ENCODE measurements at places on chromosomes 13 and 19.

- peak; percentile 80 for DNase-seq
Observed at GRCh38 chr19:49677901-49678674, 1.0 kb downstream of the PRMT1 start.

- no peak for DNase-seq
Observed at GRCh38 chr19:15445807-15446376, 3.9 kb downstream of the WIZ start.

DNA sequence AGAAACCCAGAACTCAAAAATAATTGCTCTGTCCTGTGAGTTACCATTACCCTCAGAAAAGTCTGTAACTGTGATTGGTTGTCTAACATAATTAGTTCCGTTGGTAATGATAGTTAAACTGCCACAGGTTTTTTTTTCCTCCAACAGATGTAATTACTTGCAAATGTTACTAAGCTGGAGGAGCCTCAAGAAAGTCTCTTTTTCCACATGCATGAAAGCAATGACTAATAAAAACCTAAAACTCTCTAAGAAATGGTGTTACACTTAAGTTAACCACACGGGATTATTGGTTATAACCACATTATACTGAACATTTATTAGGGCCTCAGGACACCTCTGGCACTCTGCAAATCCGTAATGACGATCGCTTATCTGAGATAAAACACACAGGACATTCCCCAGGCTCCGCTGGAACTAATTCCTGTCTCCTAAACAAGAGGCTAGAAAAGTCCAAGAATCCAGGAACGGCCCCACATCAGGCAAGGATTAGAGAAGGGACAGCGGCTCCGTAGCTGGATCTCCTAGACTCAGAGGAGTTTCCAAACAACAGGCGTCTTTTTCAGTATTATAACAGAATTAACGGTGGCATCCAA is 753 bp downstream of the ZNF235 start:
- DNase-seq, result no peak

GRCh38 chr13:43272851-43273250 is 249.5 kb downstream of the DNAJC15 start:
- no peak for DNase-seq

DNA sequence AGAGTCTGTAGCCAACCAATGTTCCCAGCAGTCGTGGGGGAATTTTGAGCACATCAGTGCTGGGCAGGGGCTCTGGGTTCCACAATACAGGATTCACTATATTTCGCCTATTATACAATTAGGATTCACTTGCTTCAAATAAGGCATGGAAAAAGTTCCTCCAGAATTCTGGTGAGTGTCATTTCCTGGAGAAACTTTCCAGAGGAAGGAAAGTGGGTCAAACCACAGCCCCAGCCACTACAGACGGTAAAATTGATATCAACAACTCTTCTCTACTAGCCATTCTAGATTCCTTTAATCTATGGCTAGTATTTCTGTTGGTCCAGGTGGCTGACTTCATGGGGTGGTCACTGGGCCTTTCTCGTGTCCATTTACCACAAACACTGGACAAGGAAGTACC is 10.5 kb downstream of the MYCBP2 start:
- DNase-seq, result no peak

GRCh38 chr19:56974556-56975207 is 134.2 kb upstream of the PEG3 start:
- DNase-seq, result no peak

DNA sequence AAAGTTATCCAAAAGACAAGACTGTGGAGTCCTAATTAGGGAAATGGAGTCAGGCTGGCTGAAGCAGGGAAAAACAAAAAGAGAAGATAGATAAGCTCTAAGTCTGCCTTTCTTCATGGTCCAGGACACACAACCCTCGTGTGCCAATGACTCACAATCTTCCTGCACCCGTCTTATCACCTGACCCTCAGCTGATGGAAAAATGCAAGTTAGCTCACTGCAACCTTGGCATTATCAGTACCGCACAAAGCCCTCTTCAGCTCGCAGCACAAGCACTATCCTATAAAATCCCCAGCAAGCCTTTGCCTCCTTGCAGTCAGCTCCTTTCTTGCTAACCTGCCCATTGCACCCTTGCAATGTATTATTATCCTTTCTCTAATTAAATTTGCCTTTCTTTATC is 4.3 kb downstream of the OR7A5 start:
- no peak for DNase-seq

DNA sequence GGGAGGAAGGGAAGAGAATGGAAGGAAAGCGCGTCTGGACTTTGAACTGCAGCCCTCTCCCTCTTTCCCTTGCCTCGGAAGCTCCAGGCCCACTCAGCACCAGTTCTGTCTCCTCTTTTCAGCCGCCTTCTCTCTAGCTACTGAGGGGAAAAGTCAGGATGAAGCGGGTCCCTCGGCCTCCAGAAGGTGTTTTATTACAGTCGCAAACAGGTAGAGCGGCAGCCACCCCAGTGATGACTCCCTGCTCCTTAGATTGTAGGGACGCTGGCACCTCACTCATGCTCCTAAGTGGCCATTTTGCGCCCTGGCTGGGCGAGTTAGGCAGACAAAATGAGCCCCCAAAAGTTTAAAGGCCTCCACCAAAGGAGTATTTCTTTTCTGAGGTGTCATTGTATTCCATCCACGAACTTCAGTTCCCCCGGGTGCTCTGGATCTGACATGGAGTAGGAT is 954 bp upstream of the STK24 start:
- no peak for DNase-seq

GRCh38 chr13:112248862-112249592 is 127.1 kb upstream of the SPACA7 start:
- DNase-seq, result no peak

GRCh38 chr19:6423499-6424194 is 964 bp downstream of the KHSRP start:
- no peak for DNase-seq

DNA sequence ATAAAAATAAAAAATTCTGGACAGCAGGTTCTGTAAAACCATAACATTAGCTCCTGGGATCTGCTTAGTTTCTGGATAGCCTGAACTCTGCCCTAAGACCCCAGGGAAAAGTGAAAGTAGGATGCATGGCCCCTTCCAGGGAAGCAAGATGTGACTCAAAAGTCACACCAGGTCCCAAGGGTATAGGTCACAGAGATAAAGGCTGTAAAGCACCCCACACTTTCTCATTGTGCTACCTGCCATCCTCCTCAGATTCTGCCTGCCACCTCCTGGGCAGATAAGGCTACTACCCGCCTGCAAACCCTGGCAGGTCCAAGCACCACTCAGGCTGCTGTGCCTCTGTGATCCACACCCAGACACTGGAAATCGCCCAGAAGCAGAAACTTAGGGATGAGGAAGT is 20.6 kb downstream of the FFAR2 start:
- DNase-seq, result peak; percentile 17

- no peak for DNase-seq
Observed at GRCh38 chr13:99585609-99586008, 84.3 kb downstream of the TM9SF2 start.

DNA sequence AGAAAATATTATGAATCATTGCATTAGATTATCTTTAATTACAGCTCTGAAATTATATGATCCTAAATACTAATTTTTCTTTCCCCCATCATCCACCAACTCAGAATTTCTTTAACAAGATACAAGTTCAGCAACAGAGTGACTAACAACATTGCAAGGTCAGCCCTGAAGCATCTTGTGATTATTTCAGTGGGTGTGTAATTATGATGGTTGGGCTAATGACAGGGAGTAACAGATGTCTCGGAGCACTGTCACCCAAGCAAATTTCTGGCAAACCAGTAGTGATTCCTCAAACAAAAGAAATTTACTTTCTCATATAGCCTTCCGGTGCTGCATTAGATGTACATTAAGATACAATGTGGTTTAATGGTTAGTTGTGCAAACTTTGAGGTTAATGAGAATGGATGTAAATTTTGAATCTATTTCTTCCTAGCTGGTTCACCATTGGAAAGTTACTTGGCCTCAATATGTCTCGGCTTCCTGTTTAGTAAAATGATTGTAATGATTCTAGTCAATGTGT is 238.9 kb downstream of the ITGBL1 start:
- DNase-seq, result no peak

DNA sequence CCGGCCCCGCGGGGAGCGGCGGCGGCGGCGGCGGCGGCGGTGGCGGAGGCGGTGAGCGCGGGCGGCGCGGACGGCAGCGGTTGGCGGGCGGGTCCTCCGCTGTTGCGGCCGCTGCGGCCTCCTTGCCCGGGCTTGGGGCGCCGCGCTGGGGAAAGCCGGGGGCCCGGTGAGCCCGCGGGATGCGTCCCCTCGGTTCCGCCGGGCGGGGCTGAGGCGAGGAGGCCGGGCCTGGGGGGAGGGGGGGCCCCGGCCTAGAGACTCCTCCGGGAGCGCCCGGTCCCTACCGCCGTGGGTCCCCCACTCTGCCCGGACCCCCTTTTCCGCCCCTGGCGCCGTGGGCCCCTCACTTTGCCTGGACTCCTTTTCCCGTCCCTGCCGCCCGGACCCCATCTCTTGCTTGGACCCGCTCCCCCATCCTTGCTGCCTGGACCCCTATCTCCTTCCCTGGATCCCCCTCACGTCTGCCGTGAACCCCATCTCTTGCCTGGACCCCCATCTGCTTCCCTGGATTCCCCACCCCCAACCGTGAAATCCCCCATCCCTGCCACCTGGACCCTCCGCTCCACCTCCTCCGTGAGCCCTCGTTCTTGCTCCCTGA is 28.6 kb upstream of the NDUFS7 start:
- DNase-seq, result no peak

GRCh38 chr19:918481-919198 is 1.5 kb downstream of the KISS1R start:
- DNase-seq, result no peak

GRCh38 chr19:36125557-36125956 is 10.3 kb downstream of the TBCB start:
- no peak for DNase-seq

DNA sequence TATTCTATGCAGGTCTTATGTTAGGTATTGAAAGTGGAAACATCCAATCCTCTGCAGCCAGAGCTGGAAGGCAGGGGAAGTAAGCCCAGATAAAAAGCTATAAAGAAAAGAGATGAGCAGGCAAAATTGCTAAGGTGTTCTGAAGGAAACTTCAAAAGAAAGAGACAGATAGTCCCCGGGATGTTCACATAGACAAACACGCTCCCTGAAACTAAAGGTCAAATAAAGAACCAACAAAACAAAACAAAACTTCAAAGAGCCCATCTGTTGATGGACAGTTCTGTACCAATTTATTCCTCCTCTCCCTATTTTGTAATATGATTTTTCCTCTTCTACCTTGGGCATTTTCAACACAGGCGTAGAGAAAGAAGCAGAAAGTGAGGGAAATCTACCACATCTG is 11.3 kb upstream of the NDFIP2 start:
- no peak for DNase-seq

GRCh38 chr19:18440415-18440877 is 2.5 kb upstream of the ISYNA1 start:
- no peak for DNase-seq

GRCh38 chr13:45222919-45223318 is 22.1 kb upstream of the KCTD4 start:
- no peak for DNase-seq

DNA sequence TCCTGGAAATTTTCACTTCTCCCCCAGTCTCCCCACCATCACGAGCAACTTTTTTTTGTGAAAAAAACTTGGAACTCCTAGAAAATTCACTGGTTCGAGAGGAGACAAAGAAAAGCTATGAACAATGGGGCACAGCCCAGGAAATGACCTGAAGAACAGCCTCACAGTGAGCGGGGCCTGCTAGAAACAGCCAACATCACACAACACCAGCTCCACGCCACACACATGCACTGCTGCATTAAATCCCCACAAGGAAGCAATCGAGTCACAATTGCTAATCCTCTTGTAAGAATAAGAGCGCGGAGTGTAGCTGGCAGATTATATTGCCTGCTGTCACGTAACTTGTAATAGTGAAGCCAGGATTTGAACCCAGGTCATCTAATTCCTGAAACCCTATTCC is 48.8 kb downstream of the SLC7A1 start:
- DNase-seq, result no peak

DNA sequence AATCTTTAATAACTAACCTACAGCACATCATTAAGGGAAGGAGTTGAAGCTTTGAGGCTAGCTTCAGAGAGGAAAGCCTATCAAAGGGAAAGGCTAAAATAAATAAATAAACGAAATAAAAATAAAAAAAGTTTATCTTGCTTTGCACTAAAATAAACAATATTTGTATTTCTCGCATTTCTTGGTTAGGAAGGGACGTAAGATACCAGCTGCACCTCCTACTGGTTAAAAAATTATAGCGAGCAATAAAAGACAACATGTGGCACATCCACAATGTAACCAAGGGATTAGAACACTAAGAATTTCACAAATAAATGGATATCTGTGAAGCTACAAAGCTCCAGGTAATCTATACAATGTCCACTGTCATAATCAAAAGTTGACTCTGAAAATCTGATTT is 194.5 kb downstream of the DACH1 start:
- no peak for DNase-seq

DNA sequence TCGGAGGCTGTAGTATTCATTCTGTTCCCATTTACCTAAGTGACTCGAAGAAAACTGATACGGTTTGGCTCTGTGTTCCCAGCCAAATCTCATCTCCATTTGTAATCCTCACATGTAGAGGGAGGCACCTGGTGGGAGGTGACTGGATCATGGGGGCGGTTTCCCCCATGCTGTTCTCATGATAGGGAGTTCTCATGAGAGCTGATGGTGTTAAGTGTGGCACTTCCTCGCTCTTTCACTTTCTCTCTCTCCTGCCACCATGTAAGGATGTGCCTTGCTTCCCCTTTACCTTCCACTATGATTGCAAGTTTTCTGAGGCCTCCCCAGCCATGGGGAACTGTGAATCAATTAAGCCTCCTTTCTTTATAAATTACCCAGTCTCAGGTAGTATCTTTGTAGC is 23.5 kb downstream of the SLAIN1 start:
- no peak for DNase-seq

Data from activated CD8-positive, alpha-beta memory T cell treated with anti-CD3 and anti-CD28 coated beads for 48 hours (primary cell).